Fibroblast of upper back skin (primary cell): ENCODE measurements at places on chromosomes 16 and 17.

GRCh38 chr17:27555339-27555738, 75.6 kb upstream of the LGALS9 start:
- DNase-seq, result no peak

GRCh38 chr17:55303008-55303493, 38.3 kb downstream of the HLF start:
- no peak for DNase-seq

GRCh38 chr17:18261146-18261515, 669 bp downstream of the MIEF2 start:
- DNase-seq, result peak; percentile 9

DNA sequence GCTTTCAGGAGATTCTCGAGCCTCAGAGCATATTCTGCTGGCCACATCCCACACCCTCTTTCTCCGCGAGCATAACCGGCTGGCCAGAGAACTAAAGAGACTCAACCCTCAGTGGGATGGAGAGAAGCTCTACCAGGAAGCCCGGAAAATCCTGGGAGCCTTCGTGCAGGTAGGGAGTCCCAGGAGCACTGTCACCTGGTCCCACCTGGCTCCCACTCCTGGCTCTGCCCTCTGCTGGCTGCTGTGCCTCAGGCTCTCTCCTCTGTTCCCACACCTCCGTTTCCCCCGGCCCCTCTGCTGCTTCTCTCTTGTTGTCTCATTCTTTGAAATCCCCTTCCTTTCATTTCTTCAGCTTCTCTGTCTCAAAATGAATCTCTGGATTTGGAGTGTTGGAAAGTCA, 16.4 kb downstream of the LPO start:
- no peak for DNase-seq

- no peak for DNase-seq
Observed at GRCh38 chr17:31486351-31487062, 95.0 kb downstream of the RAB11FIP4 start.

DNA sequence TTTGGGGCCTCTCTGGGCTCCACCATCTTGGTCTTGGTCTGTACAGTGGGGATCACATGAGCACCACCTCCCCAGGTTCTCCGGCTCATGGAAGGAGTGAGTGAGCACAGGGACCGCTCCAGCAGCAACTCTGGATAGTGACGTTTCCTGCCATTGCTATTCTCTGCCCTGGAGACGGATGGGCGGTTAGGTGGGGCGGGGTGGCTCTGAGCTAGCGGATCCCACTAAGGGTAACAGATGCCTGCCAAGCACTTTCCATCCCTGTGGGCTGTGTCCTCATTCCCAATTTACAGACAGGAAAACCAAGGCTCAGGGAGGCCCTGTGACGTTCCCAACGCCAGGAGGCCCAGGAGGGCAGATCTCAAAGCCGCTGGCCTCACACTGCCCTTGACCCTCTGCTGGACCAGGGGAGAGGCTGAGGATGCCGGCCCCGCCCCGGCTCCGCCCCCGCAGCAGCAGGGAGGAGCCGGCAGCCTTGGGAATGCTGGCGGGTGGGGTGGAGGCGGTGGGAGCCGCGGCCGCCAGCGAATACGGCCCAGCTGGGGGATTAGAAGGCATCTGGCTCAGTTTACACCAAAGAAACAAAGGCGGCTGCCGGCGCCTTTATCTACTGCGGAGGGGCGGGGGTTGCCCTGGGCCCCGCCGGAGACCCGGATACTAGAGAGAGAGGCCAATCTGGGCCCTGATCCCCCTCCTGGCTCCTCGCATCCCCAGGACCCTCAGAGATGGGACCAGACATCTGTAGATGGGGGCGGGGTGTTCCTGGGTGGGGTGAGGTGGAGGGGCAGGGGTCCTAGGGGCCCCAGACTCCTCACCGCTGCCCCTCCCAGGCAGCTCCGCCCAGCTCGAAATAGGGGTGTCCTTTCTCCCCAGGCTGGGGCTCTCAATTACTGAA, 122.3 kb upstream of the CIBAR2 start:
- peak; percentile 91 for DNase-seq

- peak; percentile 23 for DNase-seq
Observed at GRCh38 chr16:85651629-85652430, 36.9 kb downstream of the GINS2 start.

GRCh38 chr17:81252326-81252986, 13.3 kb downstream of the NDUFAF8 start:
- DNase-seq, result no peak

DNA sequence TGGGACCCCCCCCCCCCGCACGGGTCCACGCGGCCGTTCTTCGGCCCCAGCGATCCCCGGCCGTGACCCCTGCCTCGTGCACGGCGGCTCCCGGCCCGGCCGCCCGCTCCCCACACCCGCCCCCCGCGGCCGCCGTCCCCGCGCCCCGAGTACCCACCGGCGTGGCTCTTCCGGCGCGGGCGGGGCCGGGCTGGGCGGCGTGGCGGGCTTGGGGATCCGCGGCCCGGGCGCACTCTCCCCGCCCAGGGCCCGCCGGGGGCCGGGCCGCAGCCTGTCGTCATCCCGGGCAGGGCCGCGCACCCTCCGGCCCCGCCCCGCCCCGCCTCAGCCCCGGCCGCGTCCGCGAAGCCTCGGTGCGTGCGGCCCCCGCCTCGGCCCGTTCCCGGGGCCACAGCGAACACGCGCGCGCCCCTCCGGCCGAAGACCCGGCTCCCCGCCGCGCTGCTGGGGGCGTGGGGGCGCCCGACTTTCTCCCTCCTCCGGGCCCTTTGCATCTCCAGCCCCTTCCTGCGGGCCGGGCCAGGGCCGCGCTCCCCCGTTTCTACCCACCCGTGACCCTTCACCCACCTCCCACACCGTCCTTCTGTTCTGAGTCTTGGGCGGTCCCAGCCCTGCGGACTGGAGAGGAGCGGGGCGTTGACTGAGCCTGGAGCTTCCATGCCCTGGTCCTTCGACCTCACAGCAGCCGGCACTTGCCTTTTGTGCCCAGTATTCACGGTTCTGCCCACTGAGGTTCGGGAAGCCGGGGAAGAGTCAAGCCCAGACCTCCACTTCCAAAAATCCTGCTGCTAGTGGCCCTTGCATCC, 840 bp downstream of the MYO1C start:
- peak; percentile 50 for DNase-seq

DNA sequence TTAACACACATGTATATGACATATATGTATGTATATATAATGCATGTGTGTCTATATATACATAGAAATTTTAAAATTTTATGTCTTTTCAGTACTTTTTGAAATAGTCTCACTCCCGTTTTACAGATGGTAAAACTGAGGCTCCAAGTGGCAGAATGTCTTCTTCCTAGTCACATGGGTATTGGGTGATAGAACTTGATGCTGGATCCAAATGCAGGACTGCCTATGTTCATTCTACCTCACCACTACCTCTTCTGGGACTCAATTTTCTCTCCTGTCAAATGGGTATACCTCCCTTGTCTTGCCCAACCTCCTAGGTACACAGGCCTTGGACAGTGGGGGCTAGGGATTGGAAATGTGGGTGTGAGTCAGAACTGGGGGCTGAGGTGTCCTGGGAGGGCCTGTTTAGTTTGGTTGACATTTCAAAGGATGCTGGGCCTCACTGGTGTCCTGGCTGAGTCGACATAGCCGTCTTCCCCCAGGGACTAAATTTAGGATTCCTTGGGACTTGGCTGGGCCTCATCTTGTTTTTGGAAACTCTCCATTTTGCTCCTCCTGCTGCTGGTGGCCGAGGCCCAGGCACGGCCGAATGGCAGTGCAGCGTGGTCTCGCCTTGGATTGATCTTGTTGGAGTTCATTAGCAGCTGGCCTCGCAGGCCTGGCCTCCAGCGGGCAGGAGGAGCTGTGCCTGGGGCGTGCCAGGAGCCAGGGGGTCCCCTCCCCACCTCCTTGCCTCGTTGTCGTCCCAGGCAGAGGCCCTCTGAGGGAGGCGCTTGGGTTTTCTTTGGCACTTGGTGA, 25.9 kb downstream of the NKD1 start:
- no peak for DNase-seq

DNA sequence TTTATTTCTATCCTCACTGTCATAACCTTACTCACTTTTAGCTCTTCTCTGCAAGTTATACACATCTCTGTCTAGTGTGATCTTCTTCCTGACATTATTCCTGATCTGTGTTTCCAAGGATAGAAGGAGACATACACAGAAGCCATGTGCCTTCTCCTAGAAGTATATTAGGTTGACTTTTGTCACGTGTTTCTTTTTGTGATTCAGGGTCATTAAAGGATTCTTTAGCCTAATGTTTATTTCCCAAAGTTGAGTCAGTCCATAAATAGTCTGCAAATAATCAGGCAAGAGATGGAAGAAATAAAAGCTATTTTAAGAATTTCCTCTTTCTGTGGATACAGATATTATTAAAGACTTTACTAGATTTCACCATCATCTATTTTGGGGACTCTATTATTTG, 214.1 kb upstream of the GOT2 start:
- no peak for DNase-seq

DNA sequence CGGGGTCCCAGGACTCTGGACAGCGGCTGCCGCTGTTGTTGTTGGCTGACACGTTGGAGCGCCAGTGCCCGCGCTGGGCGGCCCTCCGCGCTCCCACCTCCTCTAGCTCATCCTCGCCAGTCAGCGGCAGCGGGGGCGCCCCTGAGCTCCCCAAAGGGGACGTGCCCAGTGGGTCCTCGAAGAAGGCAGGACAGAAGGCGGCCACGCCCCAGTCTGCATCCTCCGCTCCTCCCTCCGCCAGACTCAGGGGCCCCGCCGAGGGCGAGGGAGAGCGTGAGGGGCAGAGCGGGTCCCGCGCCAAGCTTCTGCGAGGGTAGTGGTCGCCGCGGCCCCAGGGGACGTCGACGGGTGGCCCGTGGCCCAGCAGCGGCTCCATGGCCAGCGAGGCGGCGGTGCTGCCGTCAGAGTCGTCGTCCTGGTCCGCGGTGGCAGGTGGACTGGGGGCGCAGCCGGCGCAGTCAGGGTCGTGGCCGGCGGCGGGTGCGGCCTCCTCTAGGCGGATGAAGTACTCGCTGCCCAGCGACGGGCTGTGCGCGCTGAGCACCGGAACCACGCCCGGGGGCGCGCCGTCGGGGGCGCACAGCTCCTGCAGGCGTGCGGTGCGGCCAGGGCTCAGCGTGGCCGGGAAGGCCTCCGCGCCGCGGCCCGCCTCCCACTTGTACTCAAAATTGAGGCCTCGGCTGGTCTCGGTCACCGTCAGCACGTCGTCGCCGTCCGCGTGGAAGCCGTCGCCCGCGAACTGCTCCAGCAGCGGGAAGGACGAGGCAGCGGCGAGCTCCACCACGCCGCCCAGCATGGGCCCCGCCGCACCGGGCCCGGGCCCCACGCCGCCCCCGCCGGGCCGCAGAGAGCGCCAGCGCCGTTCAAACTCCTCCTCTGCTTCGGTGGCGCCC, 43.2 kb upstream of the PVALEF start:
- no peak for DNase-seq

- DNase-seq, result no peak
Observed at GRCh38 chr16:14373406-14373805, 256.7 kb downstream of the PARN start.

DNA sequence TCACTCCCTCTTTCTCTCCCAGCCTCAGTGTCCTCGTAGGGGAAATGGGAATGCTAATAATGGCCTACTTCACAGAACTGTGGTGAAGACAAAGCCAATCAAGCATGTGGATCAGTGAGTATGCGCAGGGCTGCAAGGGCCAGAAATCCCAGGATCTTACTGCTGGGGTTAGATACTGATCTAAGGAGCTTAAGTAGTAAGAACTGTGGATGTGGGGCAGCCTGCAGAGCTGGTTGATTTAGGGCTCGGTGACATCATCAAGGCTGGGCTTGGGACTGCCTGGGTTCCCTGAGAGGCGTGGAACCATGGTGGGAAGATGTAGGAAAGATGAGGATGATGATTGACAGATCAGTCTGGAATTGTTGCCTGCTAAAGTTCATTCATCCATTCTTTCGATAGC, 25.6 kb downstream of the GOSR2 start:
- DNase-seq, result no peak

DNA sequence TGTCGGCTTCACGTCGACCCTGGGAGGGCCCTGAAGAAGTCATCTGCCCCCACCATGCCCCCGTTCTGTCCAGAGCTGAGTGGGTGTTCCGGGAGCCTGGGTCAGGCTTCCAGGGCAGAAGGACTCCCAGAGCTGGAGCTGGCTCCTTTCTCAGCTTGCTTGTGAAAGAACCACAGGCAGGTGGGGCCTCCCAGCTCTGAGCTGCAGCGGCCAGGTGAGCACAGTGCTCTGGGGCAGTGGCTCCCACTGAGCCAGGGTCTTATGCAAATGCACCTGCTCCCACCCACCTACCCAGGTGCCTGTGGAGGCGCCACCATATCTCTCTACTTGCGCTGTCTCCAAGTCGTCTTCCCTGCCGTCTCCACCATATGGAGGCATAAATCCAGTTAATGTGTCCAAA, 140.0 kb upstream of the RPL38 start:
- DNase-seq, result no peak

DNA sequence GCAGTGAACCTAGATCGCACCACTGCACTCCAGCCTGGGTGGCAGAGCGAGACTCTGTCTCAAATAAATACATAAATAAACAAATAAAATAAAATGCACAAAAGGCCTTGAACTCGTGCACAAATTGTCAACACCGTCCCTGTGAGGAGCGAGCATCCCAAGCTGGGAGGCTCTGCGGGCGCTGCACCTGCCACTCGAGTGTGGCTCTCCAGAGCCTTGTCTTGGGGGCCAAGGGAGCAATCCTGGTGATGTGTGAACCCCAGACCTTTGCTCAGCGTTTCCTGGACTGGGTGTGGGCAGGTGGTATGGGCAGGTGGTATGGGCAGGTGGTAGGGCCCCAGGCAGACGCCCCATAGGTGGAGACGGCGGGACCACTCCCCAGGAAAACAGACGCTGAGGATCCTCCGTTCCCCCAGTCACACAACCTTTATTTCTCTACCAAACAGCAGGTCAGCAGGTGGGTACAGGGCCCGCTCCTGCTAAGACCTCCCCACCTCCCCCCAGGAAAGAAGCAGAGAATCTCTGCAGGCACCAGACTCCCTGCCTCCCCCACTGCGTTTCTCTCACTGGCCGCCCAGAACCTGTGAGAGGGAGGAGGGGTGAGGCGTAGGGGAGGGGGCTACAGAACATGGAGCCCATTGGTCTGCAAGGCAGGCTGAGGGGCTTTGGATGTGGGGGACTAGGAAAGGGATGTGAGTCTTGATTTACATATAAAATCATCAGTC, 7.4 kb upstream of the P2RX1 start:
- no peak for DNase-seq

DNA sequence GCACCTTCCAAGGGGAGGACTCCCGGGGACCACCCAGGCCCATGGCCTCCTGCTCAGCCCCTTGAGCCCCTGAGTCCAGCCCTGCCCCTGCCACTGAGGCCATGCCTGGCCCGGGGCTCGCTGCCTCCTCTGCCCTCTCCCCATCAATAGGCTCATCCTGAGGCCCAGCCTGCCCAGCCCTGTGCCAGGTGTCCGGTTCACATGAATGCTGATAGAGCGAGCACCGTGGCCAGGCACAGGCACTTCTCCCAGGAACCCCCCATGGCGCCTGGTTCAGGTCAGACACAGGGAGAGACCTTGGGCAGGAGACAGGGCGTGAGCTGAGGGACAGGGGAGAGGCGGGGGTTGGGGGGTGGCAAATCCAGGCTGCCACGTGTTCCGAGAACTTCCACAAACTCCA, 2.8 kb upstream of the PVALEF start:
- no peak for DNase-seq

DNA sequence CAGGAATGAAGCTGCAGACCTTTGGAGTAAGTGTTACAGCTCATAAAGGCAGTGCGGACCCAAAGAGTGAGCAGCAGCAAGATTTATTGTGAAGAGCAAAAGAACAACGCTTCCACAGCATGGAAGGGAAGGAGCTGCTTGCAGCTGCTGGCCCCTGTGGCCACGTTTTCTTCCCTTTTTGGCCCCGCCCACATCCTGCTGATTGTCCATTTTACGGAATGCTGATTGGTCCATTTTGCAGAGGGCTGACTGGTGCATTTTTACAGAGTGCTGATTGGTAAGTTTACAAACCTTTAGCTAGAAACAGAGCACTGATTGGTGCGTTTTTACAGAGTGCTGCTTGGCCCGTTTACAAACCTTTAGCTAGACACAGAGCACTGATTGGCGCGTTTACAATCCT, 841.5 kb downstream of the CDH11 start:
- no peak for DNase-seq
